Mucosa of gallbladder (tissue), 1 donor: ENCODE measurements at places on chromosomes 5 and 9. TPM values are rescaled to one million over a fixed set of nuclear protein-coding genes. Genes with fewer than 3 reads are reported as not detected.

Gene PTPDC1
- total RNA-seq: 4.6 TPM

DNA sequence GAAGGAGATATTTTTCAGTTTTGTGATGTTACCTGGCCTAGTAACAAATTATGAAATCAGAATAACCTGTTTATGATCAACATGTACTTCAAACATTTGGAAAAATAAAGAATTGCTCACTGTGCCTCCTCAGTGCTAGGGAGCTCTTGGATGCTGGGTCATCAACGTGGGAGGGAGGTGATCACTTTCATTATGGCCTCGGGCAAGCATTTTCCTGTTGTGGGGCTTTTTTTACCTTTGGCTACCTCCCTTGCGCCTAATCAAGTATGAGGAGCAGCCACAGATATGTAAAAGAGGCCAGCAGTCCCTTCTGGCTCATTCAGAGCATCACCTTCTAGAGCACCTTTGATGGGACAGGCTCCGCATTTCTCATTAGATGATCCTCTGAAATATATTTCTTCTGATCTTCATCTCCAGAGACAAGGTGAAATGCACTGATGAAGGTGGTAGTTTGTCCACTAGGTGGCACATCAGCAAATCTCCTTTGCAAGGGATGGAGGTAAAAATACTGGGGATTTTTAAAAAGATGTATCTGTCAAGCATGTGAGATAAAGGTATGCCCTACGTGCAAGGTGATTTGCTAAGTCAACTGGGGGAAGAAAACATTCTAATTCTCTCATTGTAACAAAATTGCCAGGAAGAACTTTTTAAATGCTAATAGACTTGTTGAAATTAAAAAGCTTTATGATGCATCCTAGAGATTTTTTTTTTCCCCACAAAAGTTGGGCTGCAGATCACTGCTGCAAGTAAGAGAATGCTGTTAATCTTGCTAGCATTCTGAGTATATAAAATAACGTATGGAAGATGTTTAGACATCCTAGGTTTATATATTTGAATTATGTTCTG lies 218.2 kb downstream of the MAST4 start:
- DNase-seq: peak; percentile 30

DNA sequence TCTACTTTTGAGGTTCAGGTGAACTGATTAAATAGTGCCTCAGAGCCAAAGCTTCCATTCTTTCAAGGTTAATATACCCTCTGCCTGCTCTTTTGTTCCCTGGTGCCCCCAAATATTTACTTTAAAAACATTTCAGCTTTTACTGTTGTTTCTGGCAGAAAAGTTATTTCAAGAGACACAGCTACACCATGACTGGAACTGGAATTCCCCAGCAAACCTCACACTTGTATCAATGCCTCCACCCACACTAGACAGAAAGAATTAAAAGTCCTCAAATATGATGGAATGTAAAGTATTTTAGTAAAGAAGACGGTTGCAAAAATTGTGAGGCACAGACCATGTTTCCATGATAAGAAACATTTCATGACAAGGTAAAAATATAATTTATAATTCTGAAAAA lies 720.2 kb upstream of the TYRP1 start:
- DNase-seq: no peak

GRCh38 chr9:126489581-126490213 lies 124.0 kb upstream of the LMX1B start:
- no peak for DNase-seq

DNA sequence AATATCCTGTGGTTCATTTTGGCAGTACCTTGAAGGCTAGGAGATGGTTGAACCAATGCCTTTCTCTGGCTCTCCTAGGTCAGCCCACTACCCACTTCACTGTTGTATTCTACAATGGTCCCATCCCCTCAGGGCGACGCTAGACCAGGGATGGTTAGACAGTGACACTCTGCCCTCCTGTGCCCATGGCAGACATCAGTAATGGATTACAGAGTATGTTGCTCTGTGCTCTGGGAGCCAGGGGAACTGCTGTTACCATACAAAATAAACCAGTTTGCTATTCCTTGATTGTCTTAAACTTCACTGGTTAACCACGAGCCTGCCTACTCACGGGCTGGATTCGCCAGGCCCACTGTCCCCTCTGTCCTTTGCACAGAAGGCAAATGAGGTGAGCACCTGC lies 33.7 kb downstream of the NCS1 start:
- DNase-seq: no peak

Gene F12
- 15.3 TPM for total RNA-seq

GRCh38 chr5:101585366-101585765 lies 682.3 kb upstream of the ST8SIA4 start:
- no peak for DNase-seq

Gene SHISAL2B
- not detected for total RNA-seq

- DNase-seq: peak; percentile 18
Measured at GRCh38 chr9:75788006-75788634, 102.4 kb upstream of the PCSK5 start.

Gene TRAF1
- 7.9 TPM for total RNA-seq

GRCh38 chr9:124217836-124218437 lies 39.8 kb upstream of the NEK6 start:
- DNase-seq: no peak

Gene KCNT1
- 0.12 TPM for total RNA-seq

GRCh38 chr5:154221371-154221896 lies 30.9 kb downstream of the GALNT10 start:
- DNase-seq: peak; percentile 50

Gene ZMYND19
- 22.2 TPM for total RNA-seq

Gene HMCN2
- 1.8 TPM for total RNA-seq

Gene CYFIP2
- 76.4 TPM for total RNA-seq

DNA sequence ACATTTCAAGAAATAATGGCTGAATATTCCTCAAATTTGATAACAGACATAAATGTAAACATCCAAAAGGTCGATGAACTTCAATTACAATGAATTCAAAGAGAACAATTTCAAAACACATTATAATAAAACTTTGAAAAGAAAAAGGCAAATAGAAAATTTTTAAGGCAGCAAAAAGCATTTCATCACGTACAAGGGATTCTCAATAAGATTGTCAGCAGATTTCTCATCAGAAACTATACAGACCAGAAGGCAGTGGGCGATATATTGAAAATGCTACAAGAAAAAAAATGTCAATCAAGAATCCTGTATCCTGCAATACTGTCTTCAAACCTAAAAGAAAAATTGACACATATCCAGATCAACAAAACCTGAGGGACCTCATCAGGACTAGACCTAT lies 62.0 kb downstream of the EDIL3 start:
- DNase-seq: no peak

Gene CTSV
- total RNA-seq: 2.5 TPM

- DNase-seq: no peak
Measured at GRCh38 chr5:167616043-167616890, 675.2 kb upstream of the WWC1 start.

DNA sequence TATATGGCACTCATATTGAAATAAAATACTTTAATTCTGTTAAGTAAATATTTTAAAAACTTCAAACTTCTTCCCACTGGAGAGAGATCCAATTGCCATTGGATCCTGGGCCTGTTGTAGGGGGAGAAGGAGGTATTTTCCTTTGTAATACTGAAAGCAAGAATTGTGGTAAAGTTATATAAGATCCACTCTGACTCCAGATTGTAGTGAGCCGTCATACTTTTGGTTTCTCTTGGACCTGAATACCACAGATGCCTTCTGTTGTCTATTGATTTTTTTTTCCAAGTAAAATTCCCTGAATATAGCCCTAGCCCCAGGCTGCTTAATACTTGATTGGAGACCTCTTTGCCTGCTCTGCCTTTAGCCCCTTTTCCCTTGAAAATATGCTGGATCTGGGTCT lies 86.9 kb downstream of the ATG10 start:
- DNase-seq: no peak

Gene TICAM2
- total RNA-seq: 3.3 TPM

DNA sequence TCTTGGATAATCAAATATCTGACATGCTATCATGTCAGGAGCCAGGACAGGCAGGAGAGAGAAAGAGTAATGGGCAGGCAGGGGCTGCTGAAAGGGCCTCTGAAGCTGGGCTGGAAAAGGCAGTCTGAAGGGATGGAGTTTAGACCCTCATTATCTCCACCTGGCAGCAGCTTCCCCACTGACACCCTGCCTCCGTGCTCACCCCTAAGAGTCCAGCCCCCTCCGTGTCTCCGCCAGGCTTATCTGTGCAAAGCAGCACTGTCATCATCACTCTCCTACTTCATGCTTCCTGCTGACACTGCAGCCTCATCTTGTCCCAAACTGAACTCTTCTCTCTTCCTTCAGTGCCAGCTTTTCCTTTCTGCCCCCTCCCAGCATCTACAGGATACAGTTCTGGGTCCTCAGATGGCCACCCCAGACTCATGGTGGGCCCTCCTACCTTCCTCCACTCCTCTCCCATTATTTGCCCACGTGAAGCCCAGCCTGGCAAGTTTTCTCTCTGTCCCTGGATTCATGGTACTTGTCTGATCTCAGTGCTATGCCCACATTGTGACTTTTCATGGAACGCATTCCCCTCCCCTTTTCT lies 70.9 kb upstream of the KLF9 start:
- DNase-seq: no peak

GRCh38 chr5:38497946-38498345 lies 58.5 kb downstream of the LIFR start:
- DNase-seq: no peak

Gene CDX1
- 0.29 TPM for total RNA-seq

DNA sequence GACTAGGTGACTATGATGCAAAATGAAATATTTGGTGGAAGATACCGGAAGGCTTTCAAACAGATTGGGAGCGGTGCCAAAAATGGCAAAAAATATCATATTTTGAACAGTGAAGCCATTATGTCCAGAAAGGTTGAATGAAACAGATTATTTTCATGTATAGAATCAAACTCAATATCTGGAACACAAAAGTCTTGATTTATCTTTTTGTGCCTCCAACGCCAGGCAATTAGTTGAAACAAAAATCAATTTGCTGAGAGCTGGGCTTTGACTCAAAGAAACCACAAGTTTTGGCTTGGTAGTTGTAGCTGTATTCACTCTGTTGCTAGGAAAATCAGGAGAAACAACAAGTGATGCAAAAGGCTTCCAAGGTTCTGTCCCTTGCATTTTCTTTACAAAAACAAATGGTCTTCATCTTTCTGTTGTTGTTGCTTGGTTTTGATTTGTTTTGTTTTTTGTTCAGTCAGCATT lies 421.7 kb upstream of the TYRP1 start:
- DNase-seq: no peak

GRCh38 chr9:127423476-127423933 lies 677 bp upstream of the ZNF79 start:
- DNase-seq: no peak

Gene COQ4
- 54.8 TPM for total RNA-seq

- DNase-seq: no peak
Measured at GRCh38 chr5:175037820-175038219, 313.4 kb downstream of the MSX2 start.

- DNase-seq: peak; percentile 44
Measured at GRCh38 chr5:137344723-137345322, 154.3 kb downstream of the SPOCK1 start.

Gene PRLR
- 9.3 TPM for total RNA-seq

DNA sequence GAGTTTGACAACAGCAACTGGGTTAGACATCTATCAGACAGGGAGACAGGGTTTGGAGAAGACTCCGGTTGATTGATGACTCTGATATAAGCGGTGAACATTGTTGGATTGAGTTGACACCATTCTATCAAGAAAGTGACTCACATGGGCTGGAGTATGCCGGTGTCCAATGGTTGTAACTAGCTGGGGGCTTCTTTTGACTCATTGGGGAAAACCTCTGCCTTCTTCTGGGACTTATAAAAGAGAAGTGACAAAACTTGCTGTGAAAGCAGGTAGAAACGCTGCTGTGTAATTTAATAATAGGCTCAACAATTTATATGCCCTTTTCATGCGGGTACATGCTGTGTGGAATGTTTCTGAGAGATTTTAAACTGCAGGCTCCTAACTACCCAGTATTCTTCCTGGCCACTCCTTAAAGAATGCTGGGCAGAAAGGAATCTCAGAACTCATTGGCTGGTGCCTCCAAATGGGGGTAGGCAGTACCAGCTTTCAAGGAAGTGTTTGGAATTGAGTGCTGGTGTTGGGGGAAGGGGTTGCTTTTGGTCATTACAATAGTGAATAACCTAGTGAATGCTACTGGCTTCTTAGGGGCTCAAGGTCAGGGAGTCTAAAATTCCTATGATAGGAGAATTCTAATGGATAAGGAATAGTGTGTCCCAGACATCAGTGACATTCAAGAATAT lies 43.9 kb downstream of the FYB1 start:
- no peak for DNase-seq
